ENCODE measurements at places on chromosomes 4 and X.

GRCh38 chr4:21198683-21199082 lies 498.4 kb downstream of the PACRGL start:
- DNase-seq = no peak

GRCh38 chrX:137363559-137363958 lies 202.4 kb upstream of the ZIC3 start:
- DNase-seq = no peak

GRCh38 chrX:134482371-134482770 lies 22.4 kb downstream of the HPRT1 start:
- DNase-seq = no peak

DNA sequence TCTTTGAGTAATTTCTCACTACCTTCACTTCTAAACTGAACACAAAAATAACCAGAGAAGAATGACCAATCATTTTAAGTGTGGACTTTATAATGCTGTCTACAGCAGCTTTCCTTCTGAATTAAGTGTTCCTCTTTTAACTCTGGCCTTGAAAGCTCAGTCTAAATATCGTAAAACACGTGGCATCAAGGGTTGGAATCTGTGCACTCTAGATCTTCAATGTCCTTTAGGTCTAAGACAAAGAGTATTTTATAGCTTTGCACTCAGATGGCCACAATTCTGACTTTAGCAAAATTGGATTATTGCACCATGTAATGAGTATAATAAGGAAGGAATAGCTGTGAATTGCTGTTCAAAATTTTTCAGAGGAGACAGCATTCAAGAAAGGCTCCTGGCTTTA lies 197.1 kb upstream of the UGT8 start:
- no peak for DNase-seq

- DNase-seq = no peak
Measured at GRCh38 chrX:109301177-109301576, 180.7 kb downstream of the GUCY2F start.

DNA sequence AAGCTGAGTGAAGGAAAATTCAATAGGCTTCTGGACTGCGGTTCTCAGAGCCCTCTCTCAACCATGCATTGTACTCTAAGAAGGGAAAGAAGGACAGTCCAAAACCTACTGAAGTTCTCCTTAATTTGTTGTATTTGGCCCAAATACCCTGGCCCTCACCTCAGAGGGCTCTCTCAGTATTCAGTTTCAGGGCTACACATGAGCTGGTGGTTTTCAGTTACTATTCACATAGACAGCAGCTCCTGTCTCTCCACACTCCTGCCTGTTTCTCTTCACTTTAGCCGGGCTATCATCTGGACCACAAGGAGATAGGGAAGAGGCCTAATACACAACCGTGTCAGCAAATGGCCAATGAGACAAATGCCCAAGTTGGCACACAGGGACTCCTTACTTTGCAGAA lies 66.0 kb downstream of the ATG4A start:
- no peak for DNase-seq

DNA sequence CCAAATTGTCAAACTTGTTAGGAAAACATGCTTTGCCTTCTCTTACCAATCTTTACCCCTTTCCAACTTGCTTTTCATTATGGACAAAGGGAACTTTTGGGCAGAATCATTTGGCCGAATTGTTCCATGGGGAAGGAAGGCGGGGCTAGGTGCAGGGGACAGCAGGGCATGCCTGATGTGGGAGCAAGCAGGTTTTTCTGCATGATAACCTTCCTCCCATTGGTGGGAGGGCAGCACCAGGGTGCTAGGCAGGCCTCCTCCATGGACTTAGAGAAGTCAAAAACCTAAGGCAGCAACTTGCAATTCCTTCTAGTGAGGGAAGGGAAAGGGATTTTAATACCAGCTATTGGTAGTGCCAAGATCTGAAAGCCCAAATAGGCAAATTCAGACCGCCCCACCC lies 260.5 kb downstream of the MAPK10 start:
- DNase-seq = no peak

GRCh38 chr4:6343939-6344408 lies 74.3 kb downstream of the WFS1 start:
- no peak for DNase-seq

DNA sequence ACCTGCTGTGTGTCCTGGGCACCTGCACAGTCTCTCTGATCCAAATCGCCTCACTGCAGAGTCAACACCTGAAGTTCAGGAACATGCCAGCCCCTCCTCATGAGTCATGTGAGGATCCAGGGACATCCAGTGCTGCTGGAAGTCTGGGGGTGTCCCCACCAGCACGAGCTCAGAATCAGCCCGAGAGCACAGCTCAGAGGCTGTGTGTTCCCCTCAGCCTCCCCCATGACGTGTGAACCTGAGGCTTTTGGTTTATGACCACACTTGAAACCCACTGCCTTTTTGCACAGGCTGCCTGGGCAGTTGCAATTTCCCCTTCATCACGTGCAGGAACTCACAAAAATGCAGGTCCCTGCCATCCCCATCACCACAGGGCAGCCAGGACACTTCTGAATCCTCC lies 47.1 kb downstream of the PPP2R2C start:
- no peak for DNase-seq

Data from T-helper 17 cell (primary cell).